Amniotic epithelial cell (primary cell): ENCODE measurements at places on chromosomes 2 and 18.

GRCh38 chr2:206083602-206084438, 2.2 kb downstream of the INO80D start:
- DNase-seq = no peak

GRCh38 chr2:62724886-62725711, 19.6 kb downstream of the EHBP1 start:
- no peak for DNase-seq

DNA sequence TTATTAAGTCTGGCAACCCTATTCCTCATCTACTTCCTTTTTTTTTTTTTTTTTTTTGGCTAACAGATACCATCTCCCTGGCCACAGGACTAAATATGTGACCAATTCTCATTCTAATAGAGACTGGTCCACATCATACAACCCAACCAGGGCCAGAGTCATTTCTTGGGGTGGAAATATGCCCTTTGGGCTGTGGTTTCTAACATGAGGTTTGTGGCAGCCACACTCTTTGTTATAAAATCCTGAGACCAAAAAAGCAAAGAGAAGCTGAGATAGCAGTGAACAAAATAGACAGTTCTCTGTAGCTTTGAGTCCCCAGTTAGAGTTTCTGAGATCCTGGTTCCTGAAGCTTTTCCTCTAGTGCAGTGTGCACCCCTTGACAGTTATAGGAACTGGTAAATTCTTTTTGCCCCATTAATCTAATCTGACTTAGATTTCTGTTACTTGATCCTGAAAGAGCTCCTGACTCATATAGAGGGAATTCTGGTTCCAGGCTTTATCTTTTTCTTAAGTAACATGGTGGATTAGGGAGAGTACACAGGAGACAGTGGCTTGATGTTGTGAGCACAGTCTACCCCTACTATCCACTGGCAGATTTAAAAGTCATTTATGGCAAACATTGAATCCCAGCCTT, 86.8 kb downstream of the MAIP1 start:
- DNase-seq = peak; percentile 95

GRCh38 chr2:131042148-131042775, 51.0 kb downstream of the FAM168B start:
- no peak for DNase-seq

GRCh38 chr18:79903071-79903635, 48.3 kb downstream of the SLC66A2 start:
- DNase-seq = no peak

DNA sequence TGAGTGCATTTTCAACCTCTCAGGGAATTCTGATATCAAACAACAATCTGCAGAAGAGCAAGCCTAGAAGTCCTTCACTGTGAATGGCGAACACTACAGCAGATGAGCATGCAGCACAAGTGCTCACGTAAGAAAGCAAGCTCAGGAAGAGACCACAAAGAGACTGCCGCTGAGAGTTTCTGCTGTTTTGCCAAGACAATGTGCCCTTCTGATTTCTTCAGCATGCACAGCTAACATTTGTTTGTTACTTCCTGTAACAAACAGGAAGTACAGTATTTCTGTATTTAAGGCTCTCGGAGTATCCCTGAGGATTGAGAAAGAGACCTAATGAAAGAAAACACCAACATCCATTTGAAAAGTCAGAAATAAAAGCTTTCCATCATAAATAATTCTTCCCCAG, 45.9 kb downstream of the MBOAT2 start:
- no peak for DNase-seq

DNA sequence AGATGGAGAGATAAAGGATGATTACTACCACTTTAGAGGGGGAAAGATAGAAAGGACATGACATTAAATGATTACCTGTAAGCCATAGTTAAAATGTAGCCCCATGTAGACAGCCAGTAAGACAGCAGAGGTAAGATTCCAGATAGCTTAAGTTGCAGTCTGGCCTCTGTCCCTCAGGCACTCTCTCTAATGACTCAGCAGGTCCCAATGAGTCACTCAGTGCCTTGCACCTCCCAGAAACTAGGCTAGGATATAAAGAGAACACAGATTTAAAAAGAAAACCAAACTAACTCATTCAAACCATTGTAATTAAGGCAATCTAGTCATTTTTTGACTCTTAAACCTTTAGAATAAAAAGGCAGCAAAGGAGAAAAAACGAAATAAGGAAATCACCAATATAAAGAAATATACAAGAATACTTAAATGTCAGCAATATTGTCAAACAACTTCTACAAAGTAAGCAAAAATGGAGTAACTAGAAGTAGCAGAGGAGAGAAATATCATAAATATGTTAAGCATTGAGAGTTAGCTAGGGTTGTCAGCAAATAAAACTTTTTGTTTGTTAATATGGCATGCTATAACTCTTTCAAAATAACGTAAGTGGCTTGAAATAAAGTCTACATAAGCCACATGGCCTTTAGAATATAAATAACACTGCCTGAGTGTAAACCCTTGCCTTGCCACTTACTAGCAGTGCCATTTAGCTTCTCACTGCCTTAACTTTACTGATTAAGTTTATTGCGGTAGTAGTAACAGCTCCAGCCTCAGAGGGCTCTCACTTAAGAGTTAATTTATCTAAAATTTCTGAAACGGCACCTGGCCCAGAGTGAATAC, 48.5 kb downstream of the SOCS6 start:
- peak; percentile 80 for DNase-seq

DNA sequence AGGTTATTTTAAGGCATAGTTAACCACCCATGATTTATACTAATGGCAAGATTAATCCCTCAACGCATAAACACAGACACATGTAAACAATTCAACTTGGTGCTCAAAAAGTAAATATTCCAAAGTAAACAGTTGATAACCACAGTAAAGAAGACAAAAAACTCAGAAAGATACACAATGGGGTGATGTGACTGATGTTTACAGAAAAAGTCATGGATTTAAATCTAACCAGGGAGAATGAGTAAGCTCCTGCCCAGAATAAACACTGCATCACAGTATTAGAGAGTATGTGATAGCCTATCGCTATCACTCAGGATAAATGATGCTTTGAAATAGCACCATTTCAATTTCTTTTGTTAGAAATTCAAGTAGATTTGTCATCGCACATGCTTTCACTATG, 49.3 kb downstream of the HIBCH start:
- peak; percentile 57 for DNase-seq

GRCh38 chr2:126803434-126803775, 95.3 kb upstream of the TEX51 start:
- DNase-seq = no peak

GRCh38 chr2:238238311-238238765, 1.5 kb downstream of the HES6 start:
- no peak for DNase-seq

GRCh38 chr2:231391981-231392380, 3.5 kb upstream of the B3GNT7 start:
- no peak for DNase-seq

- DNase-seq = no peak
Observed at GRCh38 chr18:79102886-79103285, 33.7 kb downstream of the ATP9B start.

DNA sequence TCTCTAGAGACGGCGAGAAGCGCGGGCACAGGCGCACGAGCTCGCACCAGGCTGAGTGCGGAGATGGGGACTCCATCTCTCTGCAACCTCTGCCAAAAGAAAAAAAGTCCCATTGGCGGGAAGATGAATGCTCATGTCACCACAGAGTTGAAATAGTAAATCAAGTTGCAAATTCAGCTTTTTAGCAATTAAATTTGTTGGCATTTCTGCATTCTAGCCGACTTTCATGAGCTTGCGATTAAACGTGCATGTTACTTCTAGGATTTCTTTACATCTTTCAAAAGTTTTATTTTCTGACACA, 588 bp downstream of the CHAC2 start:
- no peak for DNase-seq

DNA sequence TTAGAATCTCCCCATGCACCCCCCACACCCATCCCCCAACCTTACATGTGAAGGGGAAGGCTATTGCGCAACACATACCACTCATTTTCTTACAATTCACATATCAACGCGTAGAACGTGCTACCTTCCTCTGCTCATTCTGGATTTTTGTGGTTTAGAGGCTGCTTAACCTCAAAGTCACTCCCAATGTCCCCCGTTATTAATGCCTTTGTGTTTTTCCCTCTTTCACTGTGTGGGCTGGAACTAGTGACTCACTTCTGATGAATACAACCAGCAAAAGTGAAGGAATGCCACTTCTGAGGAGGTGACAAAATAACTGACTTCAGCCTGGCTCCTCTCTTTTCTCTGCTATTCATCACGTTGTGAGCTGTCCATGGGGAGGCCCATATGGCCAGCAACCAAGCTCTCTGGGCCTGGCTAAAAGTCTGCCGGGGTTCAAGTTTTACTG, 342.5 kb upstream of the NXPH2 start:
- peak; percentile 45 for DNase-seq

DNA sequence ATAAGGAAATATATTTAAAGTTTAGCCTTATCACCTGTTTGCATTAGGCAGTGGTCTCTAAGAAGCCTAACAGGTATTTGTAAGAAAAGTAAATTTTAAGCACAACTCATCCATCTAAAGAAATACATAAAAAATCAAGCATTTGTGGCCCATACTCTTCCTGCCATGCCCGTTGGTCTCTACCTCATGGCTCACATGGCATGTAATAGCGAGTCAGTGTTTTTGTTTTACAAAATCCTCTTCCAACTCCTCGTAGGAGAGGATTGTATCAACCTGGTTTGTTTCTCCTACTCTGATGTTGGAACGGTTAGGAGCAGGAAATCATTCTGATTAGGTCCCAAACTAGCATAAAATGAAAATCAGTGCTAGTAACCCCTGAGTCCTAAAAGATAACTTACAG, 91.8 kb downstream of the FMNL2 start:
- DNase-seq = no peak

DNA sequence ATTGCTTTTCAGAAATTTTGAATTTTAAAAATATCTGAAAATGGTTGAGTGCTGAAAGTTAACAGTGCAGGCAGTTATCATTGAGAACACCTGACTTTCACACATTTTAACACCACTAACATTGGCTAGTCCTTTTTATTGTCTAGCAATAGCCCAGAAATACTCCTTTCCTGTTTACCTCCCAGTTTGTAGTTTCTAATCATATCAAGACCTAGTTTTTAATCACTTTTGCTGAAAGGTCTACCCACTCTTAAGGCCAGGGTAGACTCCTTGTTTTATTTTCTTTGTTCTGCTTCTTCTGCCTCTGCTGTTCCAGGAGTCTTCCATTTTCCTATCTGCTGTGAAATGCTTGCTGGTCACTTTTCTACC, 72.1 kb downstream of the UBE2E3 start:
- DNase-seq = no peak

- no peak for DNase-seq
Observed at GRCh38 chr2:145631561-145631960, 1111.6 kb upstream of the ZEB2 start.

- no peak for DNase-seq
Observed at GRCh38 chr18:77300579-77300978, 50.9 kb downstream of the GALR1 start.

GRCh38 chr2:216312441-216312840, 59.8 kb downstream of the MARCHF4 start:
- no peak for DNase-seq

GRCh38 chr2:3728104-3729054, 25.0 kb downstream of the DCDC2C start:
- peak; percentile 21 for DNase-seq

DNA sequence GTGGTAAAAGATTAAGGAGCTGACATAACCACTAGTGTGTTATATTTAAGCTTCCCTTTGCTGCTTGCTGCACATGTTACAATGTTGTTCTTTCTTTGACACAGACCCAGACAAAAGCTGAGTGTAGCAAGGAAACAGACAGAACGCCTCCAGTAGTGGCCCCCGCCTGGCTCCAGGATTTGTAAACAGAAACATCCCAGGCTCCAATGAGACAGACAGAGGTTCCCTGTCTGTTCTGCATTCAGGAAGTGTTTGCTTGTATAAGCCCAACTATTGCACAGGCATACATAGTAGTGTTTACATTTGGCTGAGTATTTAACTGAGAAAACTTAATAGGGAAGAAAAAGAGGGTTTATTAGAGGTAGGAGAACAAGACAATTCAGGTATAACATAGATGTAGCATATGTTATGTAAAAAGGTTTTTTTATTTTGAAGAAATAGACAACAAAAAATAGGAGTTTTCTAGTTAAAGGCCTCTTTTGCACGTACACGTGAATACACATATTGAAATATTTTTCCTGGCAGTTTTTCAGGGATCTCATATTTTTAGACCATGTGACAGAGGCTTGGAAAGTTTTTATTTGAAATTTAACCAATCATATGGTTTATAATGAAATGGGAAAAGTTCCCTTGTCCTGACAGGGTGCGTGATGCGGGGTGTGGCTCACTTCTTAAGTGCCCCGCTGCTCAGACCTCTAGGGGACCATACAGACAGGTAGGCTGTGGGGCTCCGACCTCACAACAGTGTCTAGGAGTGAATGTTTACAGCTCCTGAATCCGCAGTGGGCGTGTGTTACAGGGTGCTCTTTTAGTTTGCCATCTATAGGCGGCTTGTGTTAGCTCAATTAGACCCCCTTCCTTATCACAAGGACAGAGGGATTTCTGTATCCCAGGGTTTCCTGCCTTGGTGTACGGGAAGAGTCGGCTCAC, 118.4 kb downstream of the BMPR2 start:
- DNase-seq = peak; percentile 83

DNA sequence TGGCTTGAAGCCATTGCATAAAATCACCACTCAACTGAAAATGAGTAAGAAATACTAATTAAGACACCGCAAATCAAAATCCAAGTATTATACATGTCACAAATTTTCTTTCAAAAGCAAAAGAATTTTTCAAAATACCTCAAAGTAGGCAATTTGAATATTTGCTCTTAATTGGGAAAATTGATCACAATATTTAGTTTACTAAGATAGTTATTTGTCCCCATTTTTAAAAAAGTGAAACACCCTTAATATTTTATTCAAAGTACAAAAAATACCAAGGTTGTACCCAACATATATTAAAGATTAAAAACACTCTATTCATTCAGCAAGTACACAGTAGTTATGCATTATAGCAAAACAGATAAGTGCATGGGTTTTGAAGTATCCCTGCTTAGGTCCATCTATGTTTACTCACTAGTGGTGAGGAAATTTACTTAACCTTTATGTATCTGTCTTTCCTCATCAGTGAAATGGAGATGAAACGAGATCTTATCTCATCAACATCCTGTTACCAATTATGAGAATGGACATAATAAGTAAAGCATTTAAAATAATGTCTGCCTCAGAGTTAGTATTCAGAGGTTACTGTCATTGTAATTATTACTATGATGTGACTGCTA, 35.1 kb downstream of the VPS54 start:
- DNase-seq = peak; percentile 74

GRCh38 chr18:60235164-60235563, 137.4 kb downstream of the MC4R start:
- peak; percentile 1 for DNase-seq

DNA sequence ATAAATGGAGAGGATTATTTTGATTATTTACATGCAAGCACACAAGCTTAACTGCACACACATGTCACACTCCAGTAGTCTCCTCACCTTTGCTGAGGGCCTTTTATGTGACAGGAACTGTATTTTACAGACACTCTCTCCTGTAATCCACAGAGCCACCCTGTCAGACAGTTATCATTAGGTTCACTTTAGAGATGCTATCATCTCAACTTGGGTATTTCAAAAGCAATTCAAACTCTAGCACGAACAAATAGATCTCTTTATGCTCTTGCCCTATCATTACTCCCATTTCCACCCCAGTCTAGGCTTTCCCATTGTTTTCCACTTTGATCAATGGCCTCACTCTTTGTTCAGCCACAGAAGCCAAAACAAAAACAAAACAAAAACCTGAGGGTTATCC, 281.2 kb upstream of the EPHA4 start:
- no peak for DNase-seq
